ENCODE measurements at places on chromosomes 7 and 10. TPM values are rescaled to one million over a fixed set of nuclear protein-coding genes. Genes with fewer than 3 reads are reported as not detected.

- peak; percentile 14 for DNase-seq
Observed at GRCh38 chr7:95686109-95686508, 86.2 kb upstream of the DYNC1I1 start.

DNA sequence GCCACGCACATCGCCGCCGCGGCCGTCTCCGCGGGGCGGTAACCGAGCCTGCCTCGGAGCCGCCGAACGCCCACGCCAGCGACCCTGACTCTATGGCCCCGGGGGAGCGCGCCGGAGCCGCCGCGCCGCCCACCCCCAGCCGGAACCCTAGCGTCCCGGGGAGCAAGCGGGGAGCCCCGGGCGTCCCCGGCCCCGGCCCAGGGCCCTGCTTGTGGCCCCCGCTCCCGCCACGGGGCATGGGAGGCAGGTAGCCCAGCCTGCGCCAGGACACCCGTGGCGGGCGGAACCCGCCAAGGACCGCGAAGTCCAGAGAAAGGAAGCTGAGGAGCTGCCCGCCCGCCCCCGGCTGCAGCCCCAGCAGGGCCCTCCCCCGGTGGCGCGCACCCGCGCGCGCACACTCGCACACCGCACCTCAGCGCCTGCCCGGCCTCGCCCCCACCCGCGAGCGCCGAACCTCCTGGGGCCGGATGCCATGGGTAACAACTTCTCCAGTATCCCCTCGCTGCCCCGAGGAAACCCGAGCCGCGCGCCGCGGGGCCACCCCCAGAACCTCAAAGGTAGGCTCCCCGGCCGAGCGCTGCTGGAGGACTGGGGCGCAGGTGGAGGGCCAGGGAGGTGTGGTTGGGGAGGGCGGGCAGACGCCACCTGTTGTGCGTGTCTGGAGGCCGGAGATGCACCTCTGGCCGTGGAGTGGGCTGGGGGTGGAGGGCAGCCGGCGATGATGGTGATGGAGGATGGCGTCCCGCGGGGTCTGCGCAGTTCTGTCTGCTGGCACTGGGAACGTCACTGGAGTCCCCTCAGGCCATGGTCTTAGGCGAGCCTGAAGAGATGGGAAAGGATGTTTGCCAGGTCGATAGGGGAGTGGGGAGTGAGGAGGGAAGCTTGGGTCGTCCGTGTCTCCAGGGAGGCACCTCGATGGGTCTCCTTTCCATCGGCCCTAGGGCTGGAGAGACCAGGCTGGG is 692 bp downstream of the NEURL1 start:
- DNase-seq, result peak; percentile 26

SLC18A3 gene
- total RNA-seq, result not detected

PDE6C gene
- not detected for total RNA-seq

GRCh38 chr10:36880898-36881297 is 244.5 kb upstream of the ANKRD30A start:
- DNase-seq, result no peak

DNA sequence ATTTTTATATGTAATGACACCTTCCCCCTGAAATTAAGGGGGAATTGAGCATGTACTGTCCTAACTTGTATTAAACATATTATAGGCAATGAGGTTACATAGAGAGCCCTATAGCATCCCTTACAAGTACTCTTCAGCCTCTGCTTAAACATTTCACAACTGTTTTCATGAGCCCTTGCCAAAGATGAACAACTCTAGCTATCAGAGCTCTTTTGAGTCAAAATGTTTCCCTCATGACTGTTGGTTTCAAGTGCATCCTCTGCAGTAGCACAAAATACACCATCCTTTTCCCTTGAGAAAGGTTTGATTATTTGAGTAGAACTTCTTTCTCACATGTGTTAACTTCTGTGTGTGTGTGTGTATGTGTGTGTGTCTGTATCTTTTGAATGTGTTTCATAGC is 1157.6 kb upstream of the CELF2 start:
- no peak for DNase-seq
